NK-92 treated with Interleukin-12 subunit alpha and Interleukin-12 subunit beta, amount 100 ng/mL, for 24 hours (cell line): ENCODE measurements at places on chromosomes 16 and 17.
A peak's percentile ranks its signal among the peaks of the same experiment; 100 is the strongest.

GRCh38 chr17:43721537-43722268 is 36.9 kb downstream of the SOST start:
- DNase-seq: no peak

DNA sequence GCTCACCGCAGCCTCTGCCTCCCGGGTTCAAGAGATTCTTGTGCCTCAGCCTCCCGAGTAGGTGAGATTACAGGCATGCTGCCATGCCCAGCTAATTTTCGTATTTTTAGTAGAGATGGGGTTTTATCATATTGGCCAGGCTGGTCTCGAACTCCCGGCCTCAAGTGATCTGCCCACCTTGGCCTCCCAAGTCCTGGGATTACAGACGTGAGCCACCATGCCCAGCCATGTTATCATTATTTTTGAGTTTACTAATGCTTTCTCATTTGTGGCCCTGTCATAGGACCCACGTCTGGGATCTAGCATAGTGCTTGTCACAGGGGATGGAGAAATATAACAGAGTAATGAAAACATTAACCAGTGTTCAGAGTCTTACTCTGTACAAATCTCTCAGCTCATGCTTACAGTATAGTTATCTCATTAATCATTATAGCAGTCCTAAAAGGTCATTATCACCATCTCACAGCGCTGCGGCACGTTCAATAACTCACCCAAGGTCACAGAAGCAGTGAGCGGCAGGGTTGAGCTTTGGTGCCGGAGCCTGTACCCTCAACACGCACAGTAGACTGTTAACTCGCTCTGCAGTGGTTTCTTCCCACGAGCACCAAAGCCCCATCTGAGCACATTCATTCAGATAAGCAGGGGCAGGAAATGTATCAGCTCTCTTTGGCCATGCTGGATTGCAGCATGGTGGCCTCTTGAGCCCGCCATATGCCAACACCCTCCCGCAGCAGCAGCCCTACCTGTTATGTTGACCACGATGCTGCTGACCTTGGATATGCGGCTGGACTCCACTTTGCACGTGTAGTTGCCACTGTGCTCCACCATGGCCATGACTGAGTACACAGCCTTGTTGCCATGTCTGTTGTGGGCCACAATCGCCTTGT is 21.4 kb downstream of the PECAM1 start:
- DNase-seq: no peak

DNA sequence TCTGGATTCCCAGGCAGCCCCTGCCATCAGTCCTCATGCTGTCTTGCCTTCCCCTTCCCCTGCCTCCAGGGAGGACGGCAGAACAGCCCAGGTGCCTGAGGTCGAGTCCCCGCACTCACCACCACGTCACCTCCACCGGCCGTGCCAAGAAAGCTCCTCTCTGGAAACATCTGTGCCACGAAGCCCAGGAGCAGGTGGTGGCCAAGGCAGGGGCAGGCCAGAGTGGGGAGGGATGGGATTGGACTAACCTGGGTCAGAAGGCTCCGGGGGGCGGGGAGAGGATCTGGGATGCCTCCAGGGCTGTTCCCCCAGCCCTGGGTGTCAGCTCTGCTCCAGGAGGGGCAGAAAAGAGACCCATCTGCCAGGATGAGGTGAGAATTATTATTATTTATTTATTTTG is 7.4 kb upstream of the DPEP1 start:
- no peak for DNase-seq

GRCh38 chr17:74691151-74691550 is 21.6 kb downstream of the CD300LF start:
- DNase-seq: no peak

- DNase-seq: peak; percentile 11
Measured at GRCh38 chr16:81810894-81811538, 31.9 kb downstream of the PLCG2 start.

- no peak for DNase-seq
Measured at GRCh38 chr16:84193480-84193879, 2.5 kb downstream of the ADAD2 start.

- DNase-seq: no peak
Measured at GRCh38 chr17:63250830-63251229, 195.3 kb downstream of the CYB561 start.

- no peak for DNase-seq
Measured at GRCh38 chr16:2035431-2036199, 8.9 kb downstream of the NHERF2 start.

GRCh38 chr17:61794242-61794641 is 69.1 kb downstream of the BRIP1 start:
- no peak for DNase-seq

DNA sequence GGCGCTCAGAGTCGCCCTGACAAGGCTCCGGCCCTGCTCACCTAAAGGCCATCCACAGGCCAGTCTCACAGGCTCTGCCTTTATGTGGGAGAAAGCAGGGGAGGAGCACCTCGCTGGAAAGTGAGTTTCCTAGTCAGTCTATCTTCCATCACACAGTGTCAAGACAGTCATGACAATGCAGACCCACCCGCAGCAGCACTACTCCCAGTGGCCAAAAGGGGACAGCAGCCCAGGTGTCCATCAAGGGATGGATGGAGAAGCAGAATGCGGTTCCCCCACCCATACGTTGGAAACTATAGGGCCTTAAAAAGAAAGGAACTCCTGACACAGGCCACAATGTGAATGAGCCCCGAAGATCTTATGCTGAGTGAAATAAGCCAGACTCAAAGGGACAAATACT is 226.8 kb downstream of the ENGASE start:
- DNase-seq: no peak
